ENCODE measurements at places on chromosomes 7 and 10.

GRCh38 chr7:104923010-104923421 lies 91.0 kb upstream of the KMT2E start:
- peak; percentile 62 for DNase-seq

DNA sequence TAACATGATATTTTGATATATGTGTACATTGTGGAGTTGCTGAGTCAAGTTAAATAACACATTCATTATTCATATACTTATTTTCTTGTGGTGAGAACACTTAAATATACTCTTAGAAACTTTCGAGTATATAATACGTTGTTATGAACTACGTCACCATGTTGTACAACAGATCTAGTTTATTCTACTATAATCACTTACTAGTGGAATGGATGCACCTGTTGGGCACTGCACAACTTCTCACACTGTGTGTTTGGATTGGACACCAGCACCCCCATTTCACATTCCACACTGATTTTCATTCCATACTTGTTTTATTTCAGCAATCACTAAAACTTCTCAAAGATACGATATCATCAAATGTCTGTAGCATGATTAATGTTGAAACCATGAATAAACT lies 407.3 kb downstream of the RPS24 start:
- no peak for DNase-seq

- no peak for DNase-seq
Measured at GRCh38 chr7:366161-366803, 76.3 kb downstream of the FOXL3 start.

GRCh38 chr7:28180031-28180363 lies 598 bp downstream of the JAZF1 start:
- no peak for DNase-seq

DNA sequence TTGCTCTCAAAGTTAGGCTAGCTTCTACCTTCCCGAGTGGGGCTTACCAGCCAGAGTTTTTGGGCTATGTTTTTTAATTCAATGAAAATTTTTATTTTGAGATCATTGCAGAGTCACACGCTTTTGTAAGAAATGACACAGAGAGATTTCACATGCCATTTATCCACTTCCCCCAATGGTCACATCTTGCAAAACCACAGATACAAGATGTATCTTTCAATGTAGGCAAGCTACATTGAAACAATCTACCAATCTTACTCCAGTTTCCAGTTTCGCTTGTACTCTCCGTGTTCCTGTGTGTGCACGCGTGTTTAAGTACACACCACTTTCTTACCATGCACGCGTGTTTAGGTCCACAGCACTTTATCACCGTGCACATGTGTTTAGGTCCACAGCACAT lies 89.4 kb upstream of the LEP start:
- DNase-seq = no peak

GRCh38 chr10:2759233-2759632 lies 308.1 kb upstream of the PFKP start:
- DNase-seq = no peak

- no peak for DNase-seq
Measured at GRCh38 chr10:6271663-6272062, 68.9 kb downstream of the PFKFB3 start.

DNA sequence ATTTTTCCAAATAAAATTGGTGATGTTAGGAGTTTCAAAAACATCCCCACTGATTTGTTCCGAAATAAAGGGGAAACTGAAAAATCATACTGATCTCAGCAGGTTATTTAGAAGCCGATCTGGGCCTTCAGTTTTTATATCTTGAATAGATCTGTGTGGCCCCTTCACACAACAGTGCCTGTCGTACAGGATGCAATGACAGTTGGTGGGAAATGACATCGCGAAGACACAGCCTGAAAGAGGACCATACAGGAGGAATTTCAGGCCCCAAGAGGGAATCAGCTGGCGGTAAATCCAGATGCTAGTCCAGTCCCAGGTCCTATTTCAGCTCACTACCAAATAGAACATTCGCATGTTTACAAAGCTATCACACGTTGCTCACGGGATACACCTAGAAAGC lies 3.0 kb downstream of the H2BK1 start:
- no peak for DNase-seq

GRCh38 chr7:32323712-32324111 lies 166.5 kb downstream of the LSM5 start:
- DNase-seq = no peak

DNA sequence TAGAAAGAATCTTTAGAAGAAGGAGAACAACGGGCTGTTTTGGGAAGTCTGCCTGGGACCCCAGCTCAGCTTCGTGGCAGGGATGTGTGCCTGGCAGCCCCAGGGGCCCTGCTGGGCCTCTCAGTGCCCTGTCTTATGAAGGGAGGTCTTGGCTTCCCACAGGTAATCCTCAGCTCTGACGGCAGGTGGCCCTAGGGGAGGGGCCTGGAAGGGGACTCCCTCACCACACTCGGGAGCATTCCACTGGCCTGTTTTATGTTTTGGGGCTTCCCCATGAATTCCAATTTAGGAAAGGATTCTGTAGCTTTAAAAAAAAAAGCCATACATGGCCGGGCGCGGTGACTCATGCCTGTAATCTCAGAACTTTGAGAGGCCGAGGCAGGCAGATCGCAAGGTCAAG lies 3.0 kb upstream of the DMBT1 start:
- no peak for DNase-seq

DNA sequence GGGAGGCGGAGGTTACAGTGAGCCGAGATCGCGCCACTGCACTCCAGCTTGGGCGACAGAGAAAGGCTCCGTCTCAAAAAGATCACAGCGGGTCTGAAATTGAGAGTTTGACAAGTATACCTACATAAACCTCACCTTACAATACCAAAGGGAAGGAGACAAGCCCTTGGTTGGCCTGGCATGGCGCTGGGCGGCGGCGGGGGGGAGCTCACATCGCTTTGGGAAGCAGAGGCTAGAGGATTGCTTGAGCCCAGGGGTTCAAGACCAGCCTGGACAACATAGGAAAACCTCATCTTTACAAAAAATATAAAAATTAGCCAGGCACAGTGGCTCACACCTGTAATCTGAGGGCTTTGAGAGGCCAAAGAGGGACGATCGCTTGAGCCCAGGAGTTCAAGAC lies 1.1 kb upstream of the ARPC1A start:
- DNase-seq = no peak

DNA sequence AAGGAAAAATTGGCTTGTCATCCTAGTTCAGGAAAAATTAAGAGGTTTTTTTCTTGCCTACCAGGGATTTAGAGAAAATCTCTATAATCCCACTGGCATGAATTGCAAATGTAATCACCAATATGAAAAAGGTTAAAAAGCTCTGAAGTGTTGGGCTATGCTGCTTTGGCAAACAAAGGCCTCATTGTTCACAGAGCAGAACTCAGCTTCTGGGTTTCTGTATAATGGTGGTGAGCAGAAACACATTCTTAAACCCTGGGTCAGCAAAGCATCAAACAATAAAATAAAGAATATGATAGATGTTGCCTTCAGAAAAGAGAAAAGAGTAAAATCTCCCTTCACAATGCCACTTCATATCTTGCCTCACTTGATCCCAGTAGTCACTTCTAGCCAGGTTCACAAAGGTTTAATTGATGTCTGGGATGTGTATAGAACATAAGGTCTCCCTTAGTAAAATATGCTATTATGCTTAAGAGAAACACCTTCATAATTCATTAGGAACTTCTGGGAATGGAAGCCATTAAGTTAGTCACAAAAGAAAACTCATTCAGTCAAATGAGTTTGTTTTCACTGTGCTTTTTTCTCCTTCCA lies 1255.5 kb upstream of the PHF14 start:
- no peak for DNase-seq

DNA sequence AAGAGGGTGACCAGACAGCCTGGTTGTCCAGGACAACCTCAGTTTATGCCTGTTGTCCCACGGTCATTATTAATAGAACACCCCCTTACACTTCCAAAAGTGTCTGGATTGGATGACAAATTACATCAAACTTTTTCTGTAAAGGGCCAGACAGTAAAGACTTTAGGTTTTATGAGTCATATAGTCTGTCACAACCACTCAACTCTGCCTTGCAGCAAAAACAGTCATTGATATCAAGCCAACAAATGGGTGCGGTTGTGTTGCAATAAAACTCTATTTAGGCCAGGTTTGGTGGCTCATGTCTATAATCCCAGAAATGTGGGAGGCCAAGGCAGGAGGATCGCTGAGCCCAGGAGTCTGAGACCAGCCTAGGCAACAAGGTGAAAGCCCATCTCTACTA lies 66.7 kb upstream of the ATP6V0A4 start:
- DNase-seq = no peak

DNA sequence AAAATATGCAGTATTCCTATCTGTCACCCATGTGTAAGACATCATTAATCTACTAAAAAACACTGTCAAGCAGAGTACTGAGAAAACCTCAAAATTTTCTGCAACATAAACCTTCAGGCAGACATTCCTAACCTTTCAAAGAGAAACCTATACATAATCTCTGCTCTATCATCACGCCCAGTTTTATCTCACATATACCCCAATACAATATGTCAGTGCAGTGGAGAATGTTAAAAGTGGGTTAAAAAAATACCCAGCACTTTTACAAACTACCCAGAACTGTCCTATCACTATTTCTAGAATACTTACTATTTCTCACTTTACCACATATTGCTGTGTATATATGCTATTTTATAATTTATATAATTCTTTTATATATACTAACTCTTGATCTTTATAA lies 922.0 kb upstream of the SORCS1 start:
- no peak for DNase-seq

DNA sequence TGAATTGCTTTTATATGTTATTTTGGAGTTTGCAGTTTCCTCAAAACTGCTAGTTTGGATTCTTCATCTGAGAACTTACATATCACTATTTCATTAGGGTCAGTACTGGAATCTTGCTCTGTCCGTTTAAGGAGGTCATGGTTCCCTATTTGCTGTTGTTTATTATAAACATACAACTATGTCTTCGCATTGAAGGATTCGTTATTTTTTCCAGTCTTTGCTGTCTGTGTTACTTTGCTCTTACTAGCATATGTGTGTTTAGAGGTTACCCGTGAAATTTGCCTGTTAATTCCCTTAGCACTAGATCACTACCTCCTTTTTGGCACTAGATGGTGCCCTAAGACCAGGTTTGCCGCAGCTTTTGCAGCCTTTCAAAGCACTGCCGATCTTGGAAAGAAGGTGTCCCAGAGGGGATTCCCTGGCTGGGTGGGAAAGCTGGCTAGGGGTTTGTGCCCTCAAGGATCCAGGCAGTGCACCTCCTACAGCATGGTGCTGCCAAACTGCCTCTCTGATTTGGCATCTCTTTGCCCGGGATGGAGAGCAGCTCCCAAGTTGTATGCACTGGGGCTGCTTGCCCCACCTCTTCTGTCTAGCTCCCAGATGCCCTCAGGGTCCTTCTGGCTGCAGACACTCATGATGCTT lies 103.1 kb upstream of the APBB1IP start:
- DNase-seq = peak; percentile 59

DNA sequence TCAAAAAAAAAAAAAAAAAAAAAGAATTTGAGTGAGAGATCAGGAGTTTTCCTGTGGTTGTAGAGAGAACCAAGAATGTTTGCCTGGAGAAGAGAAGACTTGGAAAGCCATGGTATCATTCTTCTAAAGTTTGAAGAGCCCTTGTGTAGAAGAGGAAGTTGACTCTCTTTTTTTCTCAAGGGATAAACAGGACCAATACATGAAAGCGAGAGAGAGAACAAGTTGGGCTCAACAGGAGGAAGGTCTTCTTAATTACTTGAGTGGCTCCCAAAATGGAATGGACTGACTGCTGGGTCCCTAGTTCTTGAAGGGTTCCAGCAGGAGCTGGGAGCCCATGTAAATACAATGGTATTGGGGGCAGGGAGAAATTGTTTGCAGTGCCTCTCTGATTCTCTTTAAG lies 173.3 kb upstream of the ADO start:
- DNase-seq = no peak

- no peak for DNase-seq
Measured at GRCh38 chr10:31762316-31762715, 166.3 kb downstream of the ARHGAP12 start.

DNA sequence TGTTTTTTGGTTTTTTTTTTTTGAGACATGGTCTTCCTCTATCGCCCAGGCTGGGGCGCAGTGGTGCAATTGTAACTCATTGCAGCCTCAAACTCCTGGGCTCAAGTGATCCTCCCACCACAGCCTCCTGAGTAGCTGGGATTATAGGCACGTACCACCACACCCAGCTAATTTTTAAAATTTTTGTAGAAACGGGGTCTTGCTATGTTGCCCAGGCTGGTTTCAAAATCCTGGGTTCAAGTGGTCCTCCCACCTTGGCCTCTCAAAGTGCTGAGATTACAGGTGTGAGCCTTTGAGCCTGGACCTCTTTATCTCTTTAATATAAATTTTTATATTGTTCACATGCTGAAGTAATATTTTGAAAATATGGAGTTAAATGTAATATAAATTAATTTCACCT lies 28.2 kb upstream of the LBX1 start:
- no peak for DNase-seq

- no peak for DNase-seq
Measured at GRCh38 chr10:73881221-73881919, 7.0 kb upstream of the CAMK2G start.

- no peak for DNase-seq
Measured at GRCh38 chr10:57395923-57396322, 871.8 kb downstream of the IPMK start.

DNA sequence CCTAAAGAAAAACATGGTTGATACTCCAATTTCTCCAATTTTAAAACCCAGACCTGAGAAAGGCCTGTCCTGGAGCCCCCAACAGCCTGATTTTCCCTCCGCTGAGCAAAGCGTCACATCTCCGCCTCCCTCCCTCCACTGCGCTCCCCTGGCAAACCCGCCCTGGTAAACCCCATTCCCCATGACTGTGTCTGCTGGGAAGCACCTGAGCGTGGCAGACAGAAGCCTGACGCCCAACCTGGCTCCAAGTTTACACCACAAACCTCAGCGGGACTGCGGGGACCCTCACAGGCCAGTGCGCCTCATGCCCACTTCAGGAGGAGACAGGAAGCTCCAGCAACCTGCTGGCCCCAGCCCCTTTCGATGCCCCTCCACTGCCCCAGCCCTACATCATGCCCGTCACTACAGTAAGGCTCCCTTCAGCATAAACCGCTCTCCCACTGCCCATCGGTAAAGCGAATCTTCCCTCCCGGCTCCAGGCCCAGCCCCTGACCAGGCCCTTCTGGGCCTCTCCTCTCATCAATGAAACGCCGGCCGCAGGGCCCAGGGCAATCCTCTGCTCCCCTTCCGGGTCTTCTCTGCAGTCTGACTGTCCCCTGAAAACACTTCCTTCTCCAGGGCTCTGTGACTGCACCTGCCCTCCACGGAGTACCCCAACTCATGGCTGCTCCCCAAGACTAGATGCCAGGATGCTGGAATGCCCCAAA lies 233.3 kb downstream of the MAD1L1 start:
- DNase-seq = no peak

- DNase-seq = no peak
Measured at GRCh38 chr7:39016609-39017008, 38.9 kb downstream of the POU6F2 start.
